Glomerular endothelial cell (primary cell): ENCODE measurements at places on chromosomes 4 and X. TPM values are rescaled to one million over a fixed set of nuclear protein-coding genes. Genes with fewer than 3 reads are reported as not detected.

Gene CFAP47
- 0.19 TPM in 1 of 2 replicates, not detected in the other for total RNA-seq

Gene STATH
- not detected in 2 replicates for total RNA-seq

Gene FTSJ1
- 55.6 and 77.5 TPM in 2 replicates for total RNA-seq

Gene STAP1
- not detected in 2 replicates for total RNA-seq

Gene SORBS2
- 175 and 251 TPM in 2 replicates for total RNA-seq

Gene HSD17B13
- total RNA-seq, result not detected in 2 replicates

Gene HSFX2
- 0.35 TPM in 1 of 2 replicates, not detected in the other for total RNA-seq

Gene HHIP
- 21.0 and 143 TPM in 2 replicates for total RNA-seq

Gene PDHA1
- total RNA-seq, result 61.2 and 74.1 TPM in 2 replicates

Gene IL13RA1
- 69.4 and 78.1 TPM in 2 replicates for total RNA-seq

Gene BANK1
- 0.18 and 1.1 TPM in 2 replicates for total RNA-seq

Gene ESX1
- not detected in 2 replicates for total RNA-seq

Gene MAGEE1
- 2.9 and 3.3 TPM in 2 replicates for total RNA-seq

Gene MRPS18C
- 14.5 and 18.6 TPM in 2 replicates for total RNA-seq

Gene TLR3
- total RNA-seq, result 2.9 and 7.4 TPM in 2 replicates

Gene AFF2
- 0.06 and 0.24 TPM in 2 replicates for total RNA-seq

Gene INTS6L
- 2.2 and 5.7 TPM in 2 replicates for total RNA-seq

Gene HMGB3
- total RNA-seq, result 15.3 and 18.3 TPM in 2 replicates

Gene ADH6
- total RNA-seq, result not detected in 2 replicates

Gene KIF4A
- 4.5 and 6.3 TPM in 2 replicates for total RNA-seq

Gene HDAC8
- total RNA-seq, result 27.2 and 33.0 TPM in 2 replicates

Gene KLHL4
- total RNA-seq, result 12.7 and 13.9 TPM in 2 replicates

Gene LRIT3
- total RNA-seq, result 0.15 and 0.18 TPM in 2 replicates

Gene RHOXF1
- total RNA-seq, result not detected in 2 replicates

Gene TCEAL7
- total RNA-seq, result 8.5 and 16.2 TPM in 2 replicates

Gene SYNPO2
- total RNA-seq, result 0.47 and 0.53 TPM in 2 replicates

Gene ZMAT1
- 1.6 and 4.8 TPM in 2 replicates for total RNA-seq

Gene GUF1
- total RNA-seq, result 10.7 and 12.5 TPM in 2 replicates

Gene SLITRK4
- total RNA-seq, result 3.4 and 4.3 TPM in 2 replicates

Gene HAND2
- total RNA-seq, result not detected in 2 replicates

Gene REST
- 40.6 and 47.9 TPM in 2 replicates for total RNA-seq
